ENCODE measurements at places on chromosomes 1 and 21. TPM values are rescaled to one million over a fixed set of nuclear protein-coding genes. Genes with fewer than 3 reads are reported as not detected.

The BSND gene
- not detected for total RNA-seq

The UBASH3A gene
- total RNA-seq = 0.04 TPM

DNA sequence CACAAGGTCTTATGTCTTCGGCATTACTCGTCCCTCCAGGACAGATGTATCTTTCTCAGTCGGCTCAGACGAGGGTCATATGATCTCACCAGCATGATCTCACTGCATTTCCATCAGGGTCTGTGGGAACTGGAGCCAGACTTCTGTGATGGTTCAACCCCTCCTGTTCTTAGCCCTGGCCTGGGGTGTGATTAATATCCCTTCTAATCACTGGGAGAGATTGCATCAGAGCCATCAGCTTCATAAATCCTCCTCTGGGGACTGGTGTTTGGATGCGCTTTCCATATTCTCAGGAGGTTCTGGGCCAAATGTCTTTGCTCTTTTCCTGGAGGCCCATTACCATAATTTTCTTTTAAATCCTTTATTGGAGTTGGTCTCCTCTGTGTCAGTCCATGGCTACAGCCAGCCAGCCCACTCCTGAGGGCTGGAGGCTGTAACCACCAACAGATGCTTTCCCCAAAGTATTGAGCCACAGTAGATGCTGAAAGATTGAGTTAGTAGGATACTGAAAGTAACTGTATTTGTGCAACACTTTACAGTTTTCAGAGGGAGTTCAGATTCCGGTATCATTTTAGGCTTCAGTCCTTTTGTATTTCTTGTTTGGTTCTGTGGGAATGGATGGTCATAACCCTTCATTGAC lies 20.0 kb downstream of the CACNA1E start:
- H3K36me3 ChIP-seq = no peaks in the 10 kb centered on the region
- H3K4me3 ChIP-seq = no peak overlapping the region
- no peak overlapping the region for H3K27ac ChIP-seq
- DNase-seq = peak; percentile 91
- H3K4me1 ChIP-seq = peaks cover 11% of the 10 kb centered on the region

The FBXO2 gene
- 0.58 TPM for total RNA-seq

The FAM43B gene
- total RNA-seq = 1.1 TPM

DNA sequence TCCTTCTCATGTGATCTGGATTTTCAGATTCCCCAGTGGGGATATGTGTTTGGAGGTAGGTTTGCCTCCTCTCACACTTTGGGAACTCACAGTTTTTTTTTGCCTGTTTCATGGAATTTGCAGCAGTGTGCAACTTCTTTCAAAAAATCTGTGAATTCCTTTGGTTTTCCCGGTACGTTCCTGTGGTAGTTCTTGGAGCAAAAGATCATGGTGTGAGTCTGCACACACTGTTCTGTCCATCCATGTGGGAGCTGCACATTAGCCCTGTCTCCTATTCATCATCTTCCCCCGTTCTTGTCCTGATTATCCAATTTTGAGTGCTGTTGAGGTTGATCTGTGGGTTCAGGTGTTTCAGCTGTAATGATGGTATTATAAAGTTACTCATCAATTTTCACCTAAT lies 30.3 kb upstream of the TACSTD2 start:
- no peak overlapping the region for H3K4me3 ChIP-seq
- no peak for DNase-seq
- H3K27ac ChIP-seq = no peak overlapping the region
- no peaks in the 10 kb centered on the region for H3K4me1 ChIP-seq
- H3K27me3 ChIP-seq = no peaks in the 10 kb centered on the region
- H3K36me3 ChIP-seq = no peaks in the 10 kb centered on the region

- H3K27me3 ChIP-seq = no peaks in the 10 kb centered on the region
- peak; percentile 87 for DNase-seq
- peaks cover 16% of the 10 kb centered on the region for H3K4me1 ChIP-seq
- no peak overlapping the region for H3K27ac ChIP-seq
These were observed 228.2 kb downstream of the PBX1 start for GRCh38 chr1:164786980-164787833.

- no peak overlapping the region for H3K27ac ChIP-seq
- H3K4me1 ChIP-seq = peaks cover 3% of the 10 kb centered on the region
- H3K27me3 ChIP-seq = peaks cover 2% of the 10 kb centered on the region
- no peak for DNase-seq
- H3K4me3 ChIP-seq = no peak overlapping the region
These were observed 55.3 kb upstream of the SIM2 start for GRCh38 chr21:36643374-36644250.

Measured in muscle of leg (tissue), 16 donors.